Endodermal cell (in vitro differentiated cells): ENCODE measurements at places on chromosomes 2 and 18.

GRCh38 chr2:26316845-26317244 lies 29.1 kb upstream of the SELENOI start:
- no peak for DNase-seq

- peak; percentile 90 for DNase-seq
These were observed 48.4 kb upstream of the CYTIP start for GRCh38 chr2:157492189-157492773.

DNA sequence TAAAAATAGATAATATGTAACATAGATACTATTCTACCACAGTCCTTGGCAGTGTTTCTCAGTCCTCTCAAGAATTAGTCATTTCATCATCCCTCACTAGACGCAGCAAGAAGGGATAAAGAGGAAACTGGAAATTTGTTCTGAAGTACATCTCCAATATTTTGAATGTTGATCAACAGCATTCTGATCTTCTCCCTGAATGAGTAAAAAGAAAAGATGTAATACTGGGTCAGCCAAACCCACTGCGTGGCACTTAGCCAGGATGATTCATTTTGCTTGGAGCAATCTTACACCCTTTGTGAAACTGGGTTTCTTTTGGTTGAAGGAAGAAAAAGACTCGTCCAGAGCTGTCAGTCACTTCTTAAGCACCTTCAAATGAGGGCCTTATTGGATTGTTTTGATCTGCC lies 54.1 kb downstream of the TAF1B start:
- no peak for DNase-seq

DNA sequence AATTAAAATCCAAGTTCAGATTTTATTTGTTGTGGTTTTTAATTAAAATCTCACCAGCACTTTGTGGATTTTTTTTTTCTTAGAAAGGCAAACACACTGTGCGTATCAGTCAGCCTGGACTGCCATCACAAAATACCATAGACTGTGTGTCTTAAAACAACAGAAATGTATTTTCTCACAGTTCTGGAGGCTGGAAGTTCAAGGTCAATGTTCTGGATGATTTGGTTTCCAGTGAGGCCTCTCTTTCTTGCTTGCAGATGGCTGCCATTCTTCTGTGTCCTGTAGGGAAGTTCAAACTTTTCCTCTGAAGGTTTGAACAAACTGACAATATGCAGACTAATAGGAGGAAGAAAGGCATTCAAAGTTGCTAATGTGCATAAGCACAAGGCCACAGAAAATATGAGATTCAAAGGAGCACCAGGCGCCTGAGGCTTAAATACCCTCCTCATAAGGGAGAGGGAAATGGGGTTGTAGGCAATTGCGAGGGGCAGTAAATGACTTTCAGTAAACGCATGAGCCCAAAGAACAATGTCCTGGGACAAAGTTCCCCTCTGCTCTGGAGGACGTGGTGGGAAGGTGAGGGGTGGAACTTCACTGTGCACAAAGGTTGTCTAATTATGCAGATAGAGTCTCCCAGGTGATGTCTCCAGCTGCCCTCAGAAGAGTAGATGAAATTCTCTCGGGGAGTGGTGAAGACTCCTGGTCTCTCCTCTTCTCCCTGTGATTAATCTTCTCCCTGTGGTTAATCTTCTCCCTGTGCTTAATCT lies 26.5 kb upstream of the KCNF1 start:
- peak; percentile 35 for DNase-seq
